ENCODE measurements at places on chromosomes 5 and 9.

- peak; percentile 83 for DNase-seq
These were observed 6.8 kb upstream of the TCOF1 start for GRCh38 chr5:150350524-150351344.

GRCh38 chr9:122394265-122395125 is 23.7 kb downstream of the PTGS1 start:
- peak; percentile 88 for DNase-seq

- no peak for DNase-seq
These were observed 13.3 kb downstream of the PDGFRB start for GRCh38 chr5:150142185-150142958.

DNA sequence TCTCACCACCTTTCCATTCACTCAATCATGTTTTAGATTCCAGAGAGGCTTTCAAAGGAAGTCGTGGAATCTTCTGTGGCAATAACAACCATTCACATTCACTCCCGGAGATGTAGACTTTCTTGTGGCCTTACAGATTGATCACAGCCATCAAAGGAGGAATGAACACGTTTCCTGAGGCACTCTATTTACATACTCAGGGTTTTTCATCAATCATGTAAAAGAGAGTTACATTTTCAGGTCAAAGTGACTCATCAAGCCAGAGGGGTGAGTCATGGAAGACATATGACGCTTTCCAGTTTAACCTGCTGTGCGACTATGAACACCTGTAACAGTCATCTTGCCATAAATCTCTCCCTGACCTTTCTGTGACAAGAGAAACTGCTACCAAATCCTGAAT is 39.3 kb upstream of the RAD23B start:
- DNase-seq: peak; percentile 94

GRCh38 chr5:15008476-15008875 is 136.9 kb upstream of the ANKH start:
- peak; percentile 95 for DNase-seq

DNA sequence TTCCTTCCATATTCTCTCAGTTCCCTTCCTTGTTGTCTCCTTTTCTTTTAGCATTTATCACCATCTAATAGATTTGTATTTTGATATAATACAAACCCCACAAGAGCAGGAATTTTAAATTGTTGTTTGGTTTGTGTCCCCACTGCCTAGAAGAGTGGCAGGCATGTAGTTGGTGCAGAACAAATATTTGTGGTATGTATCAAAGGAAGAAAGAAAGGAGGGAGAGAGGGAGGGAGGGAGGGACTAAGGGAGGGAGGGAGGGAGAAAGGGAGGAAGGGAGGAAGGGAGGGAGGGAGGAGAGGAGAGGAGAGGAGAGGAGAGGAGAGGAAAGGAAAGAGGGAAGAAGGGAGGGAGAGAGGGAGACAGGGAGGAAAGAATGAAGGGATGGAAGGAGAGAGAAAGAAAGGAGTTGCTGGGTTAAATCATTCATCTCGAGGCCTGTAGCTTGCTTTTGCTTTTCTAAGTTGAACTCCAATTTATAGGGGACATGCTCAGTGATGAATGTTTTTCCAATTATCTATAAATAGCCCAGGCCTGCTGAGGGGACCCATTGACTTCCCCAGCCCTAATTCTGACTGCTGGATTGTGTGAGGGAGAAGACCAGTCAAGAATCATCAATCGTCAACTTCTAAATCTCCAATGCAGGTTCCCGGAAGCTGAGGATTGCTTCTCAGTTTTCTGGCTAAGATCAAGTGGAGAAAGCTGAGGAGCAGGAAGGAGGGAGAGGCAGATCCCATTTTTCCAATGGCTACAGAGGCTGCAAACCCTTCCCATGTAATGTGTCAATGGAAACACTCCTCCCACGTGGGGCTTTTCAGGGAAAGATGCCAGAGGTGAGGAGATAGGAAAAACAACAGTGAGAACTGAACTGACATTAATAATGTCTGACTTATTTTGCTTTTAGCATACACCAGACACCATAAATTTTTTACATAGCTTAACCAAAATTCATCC is 320.7 kb downstream of the ASTN2 start:
- peak; percentile 68 for DNase-seq

DNA sequence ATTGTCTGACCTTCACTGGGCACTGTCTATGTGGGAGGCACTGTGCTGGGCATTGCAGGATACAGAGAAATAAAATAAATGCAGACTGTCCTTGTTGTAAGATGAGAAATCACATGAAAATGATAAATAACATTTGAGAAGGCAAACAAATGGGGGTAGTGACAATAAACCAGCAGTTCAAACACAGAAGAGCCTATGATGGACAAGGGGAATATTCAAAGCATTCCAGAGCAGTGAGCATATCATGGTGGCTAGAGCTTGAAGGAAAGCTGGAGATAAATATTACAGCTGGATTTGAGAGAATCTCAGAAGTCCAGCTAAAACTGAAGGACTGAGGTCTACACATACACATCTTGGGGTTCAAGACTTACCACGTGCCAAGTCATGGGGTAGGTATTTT is 209.9 kb downstream of the ASTN2 start:
- DNase-seq: no peak

DNA sequence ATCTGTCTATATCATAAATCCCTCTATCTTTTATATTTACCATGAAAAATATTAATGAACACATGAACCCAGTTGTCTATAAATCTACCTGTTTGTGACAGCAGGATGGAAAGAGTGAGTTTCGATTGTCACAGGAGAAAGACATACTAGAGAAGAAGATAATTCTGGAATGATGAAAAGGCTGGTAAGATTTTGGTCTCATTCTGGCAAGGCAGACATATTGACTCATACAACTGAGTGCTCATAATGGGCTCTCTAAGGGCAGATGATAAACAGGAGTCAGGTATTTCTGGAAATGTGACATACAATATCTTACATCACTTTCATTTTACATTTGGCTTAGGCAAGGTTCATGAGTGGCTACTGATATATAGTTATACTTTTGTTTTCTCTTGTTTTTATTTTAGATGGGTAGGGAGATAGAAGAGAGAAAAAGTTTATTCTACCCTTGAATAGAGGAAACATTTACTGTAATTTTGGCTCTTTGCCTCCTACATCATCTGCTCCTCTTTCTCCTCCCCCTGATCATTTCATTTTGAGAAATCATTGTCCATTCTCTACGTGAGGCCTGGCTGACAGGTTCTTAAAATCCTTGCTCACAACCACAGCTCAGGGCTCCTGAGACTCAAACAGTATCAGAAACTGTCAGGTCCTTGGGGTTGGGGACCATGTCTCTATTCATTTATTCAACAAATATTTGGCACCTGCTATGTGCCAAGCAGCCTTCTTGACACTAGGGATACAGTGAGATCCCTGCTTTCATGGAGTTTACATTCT is 14.4 kb downstream of the ELOVL7 start:
- no peak for DNase-seq

Measured in fibroblast of lung (primary cell).